ENCODE measurements at places on chromosomes 6 and 20.

- no peak for DNase-seq
Measured at GRCh38 chr6:55433446-55434130, 106.3 kb downstream of the GFRAL start.

DNA sequence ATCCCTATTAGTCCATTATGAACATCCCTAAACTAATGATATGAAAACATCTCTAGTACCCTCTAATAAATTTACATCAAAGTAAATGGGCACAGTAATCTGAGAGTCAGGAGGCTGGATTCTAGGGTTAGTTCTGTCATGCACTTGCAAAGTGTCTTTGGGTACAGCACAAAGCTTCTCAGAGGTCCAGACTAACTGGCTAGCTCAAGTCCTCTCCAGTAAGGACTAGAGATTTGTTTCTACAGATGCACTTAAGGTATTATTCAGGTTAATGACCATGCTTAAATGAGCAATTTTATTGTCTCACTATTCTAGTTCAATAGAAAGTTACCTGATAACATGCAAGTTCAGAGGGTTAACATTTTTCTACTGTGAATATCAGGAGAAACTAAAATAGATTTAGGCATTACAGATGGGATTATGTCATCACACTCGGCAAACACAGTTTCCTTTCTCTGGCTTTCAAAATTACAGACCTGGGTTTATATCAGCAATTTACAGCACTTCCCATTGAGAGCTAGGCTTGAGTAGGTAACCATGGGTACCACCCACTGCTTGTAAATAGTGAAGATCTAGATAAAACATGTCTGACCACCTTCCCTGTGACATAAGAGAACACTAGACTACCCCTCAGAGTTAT is 402.9 kb upstream of the RUNX2 start:
- peak; percentile 47 for DNase-seq

DNA sequence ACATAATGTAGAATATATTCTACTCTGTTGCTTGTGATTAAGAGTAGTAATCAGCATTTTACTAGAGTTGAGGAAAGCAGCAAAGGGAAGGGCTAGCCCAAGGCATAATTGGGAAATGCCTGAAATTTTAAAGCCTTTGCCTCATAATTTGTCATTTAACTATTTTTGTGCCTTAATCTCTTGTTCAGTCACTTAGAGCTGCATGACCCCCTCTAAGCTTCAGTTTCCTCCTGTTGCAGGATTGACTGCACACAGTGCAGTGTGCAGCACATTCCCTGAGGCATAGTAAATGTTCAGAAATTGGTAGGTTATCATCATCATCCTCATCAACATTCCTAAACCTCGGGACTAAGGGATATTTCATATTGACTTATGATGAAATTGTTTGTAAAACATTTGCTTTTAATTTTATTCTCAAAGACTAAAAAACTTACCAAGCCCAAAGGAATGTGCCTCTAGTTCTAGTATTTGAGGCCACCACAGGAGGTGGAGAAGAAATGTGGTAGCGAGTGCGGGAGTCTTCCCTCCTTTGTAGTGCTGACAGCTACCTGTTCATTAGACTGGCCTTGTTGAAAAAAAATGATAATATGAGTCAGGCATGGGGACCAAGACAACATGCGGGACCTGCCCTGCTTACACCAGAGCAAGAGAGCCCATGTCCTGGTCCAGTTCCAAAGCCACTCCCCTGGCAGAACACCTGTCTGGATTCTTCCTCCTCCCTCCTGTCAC is 14.8 kb upstream of the TENT5A start:
- DNase-seq: no peak

DNA sequence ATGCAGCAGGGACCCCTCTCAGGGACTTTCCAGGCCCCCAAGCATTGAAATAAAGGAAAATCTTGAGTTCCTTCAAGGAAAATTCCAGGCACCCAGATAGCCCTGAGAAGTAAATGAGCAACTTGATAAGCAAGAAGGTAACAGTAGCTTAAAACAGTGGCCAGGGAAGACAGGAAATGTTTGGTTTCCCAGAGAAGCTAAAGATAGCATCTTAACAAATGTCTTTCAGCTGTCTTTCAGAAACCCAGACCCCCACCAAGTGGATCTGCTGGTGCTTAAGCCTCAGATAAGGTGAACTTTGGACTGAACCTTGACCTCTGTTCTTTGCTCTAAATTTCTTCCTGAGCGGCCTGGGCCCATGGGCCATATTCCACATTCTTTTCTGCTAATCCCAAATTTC is 117.8 kb upstream of the CST7 start:
- no peak for DNase-seq

GRCh38 chr6:85865420-85866369 is 223.0 kb upstream of the SYNCRIP start:
- DNase-seq: peak; percentile 52

DNA sequence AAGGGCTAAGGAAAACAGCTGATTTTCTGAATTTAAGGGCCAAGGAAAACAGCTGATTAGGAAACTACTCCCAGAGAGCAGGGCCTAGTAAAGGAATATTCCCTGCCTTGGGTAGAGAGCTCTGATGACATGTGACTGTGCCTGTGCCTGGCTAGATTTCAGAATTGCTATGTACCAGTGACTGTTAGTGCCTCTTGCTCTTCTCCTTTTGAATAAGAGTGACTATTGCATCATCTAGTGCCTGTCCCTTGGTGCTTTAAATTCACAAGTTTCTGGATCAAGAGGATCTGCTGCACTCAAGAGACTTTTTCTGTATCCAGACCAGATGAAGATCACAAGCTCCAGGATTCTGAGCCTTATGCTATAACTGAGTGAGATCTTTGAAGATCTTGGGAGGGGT is 332.9 kb downstream of the KIF16B start:
- no peak for DNase-seq

GRCh38 chr6:81304466-81304865 is 448.0 kb downstream of the TENT5A start:
- DNase-seq: no peak

- peak; percentile 38 for DNase-seq
Measured at GRCh38 chr6:112575309-112575834, 228.2 kb downstream of the RFPL4B start.

DNA sequence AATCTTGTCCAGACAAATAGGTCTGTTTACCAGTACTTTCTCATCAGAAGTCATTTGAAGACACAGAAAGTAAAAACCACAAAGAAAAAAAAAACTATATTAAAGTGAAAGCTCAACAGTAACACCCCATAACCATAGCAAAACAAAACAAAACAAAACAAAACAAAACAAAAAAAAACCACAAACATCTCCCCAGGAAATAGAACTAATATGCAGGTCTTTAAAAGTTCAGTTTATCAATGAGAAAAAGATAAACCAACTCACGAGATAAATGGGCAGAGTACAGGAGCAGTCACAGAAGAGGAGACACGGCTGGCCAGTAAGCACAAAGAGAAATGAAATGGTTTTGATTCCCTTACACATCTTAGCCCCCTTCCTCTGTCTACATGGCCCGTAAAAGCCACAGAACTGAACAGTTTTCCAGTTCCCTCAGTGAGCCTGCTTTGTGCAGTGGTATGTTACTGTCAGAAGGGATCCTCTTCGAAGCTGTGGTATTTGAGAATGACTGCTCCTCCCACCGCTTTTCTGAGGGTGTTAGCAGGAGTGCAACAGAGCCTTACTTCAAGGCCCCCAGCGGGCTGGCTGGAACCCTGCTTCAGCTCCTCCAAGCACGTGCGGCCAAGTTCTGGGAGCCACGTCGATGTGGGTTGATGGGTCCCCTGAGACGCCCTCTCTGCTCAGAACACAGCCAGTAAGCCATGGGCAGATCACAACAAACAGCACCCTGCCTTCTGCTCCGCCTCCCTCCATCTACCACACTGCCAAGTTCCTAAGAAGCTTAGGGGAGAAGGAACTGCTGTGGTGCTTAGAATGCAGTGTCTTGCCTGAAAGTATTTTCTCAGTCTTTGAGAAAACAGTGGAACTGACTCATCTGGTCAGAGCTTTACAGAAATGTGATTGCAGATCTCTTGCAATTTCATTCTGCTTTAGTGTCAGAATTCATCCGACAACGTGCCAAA is 14.0 kb downstream of the UST start:
- DNase-seq: no peak

DNA sequence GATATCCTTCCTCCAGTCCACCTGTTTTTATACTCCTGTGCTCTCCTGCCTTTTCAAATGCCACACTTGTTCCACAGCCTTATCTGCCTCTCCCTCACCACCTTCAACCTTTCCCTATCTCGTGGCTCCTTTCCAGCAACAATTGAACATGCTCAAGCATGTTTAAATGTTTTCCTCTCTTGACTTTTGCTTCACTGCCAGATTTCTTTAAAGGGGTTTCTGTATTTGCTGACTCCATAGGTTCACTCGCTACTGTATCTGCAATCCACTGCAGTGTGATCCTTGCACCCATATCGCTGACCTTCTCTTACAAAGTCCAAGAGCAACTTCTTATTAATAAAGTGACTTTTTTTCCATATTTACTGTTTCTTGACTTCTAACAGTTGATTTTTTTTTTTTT is 11.2 kb upstream of the GMNN start:
- peak; percentile 37 for DNase-seq

- DNase-seq: peak; percentile 32
Measured at GRCh38 chr20:34024723-34025351, 31.1 kb downstream of the RALY start.

DNA sequence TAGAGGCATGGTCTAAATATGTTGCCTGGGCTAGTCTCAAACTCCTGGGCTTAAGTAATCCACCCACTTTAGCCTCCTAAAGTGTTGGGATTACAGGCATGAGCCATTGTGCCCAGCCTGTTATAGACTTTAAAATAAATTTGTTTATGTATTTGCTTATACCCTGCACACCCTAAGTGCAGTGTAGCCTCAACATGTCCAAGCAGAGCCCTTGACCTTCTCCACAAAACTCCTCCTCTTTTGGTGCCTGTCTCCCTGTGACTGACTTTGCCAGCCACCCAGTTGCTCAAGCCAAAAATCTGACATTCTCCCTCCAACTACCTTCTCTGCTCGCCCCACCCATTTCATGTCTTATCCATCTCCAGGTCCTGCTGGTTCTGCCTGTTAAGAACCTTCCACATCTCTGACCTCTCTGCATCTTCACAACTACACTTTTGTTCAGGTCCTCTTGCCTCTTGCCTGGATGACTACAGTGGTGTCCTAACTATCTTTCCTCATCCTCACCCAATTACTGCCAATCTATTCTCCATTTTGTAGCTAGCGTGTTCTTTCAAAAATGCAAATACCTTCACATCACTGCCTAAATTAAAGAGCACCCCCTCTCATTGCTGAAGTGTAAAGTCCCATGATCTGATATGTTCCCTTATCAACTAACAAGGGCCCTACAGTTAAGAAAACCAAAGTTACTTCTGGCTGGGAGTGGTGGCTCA is 11.2 kb upstream of the KIFC1 start:
- DNase-seq: no peak

DNA sequence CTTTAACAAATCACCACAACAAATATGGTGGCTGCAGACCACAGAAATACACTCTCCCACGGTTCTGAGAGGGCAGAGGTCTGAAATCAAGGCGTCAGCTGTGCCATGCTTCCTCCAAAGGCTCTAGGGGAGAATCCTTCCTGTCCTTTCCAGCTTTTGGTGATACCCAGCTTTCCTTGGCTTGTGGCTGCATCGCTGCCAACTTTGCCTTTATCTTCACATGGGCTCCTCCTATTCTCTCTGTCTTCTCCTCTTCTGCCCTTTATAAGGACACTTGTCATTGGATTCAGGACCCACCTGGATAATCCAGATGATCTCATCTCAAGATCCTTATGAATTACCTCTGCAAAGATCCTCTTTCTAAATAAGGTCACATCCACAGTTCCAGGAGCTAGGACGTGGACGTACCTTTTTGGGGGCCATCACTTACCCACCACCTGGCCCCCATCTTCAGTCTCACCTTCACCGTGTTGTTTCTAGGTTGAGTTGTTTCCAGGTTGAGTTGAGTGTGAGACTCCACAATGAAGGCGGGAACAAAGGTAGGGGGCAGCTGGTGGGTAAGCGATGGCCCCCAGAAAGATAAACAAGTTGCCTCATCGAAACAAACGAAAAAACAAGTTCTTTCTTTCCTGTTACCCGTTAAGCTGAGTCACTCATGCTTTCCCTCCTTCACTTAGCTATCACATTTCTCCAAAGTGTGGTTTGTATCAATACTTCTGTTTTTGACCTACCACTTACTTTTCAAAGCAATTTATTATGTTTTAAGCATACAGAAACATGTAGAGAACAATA is 68.9 kb upstream of the SLC22A16 start:
- DNase-seq: no peak

DNA sequence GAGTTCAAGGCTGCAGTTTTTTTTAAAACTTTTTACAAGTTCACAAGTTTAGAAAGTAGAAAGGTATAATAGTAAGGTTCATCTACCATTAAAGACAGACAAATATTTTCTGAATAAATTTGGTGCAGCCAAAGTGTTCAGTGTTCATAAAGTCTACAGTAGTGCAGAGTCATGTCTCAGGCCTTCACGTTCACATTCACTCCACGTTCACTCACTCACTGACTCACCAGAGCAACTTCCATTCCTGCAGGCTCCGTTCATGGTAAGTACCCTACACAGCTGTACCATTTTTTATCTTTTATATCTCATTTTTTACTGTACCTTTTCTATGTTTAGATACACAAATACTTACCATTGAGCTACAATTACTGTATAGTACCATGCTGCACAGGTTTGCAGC is 67.6 kb downstream of the B4GALT5 start:
- no peak for DNase-seq

Data from NCI-H510A treated with DMSO at 0.1 percent for 48 hours (cell line).